ENCODE measurements at places on chromosomes 5 and 9.

DNA sequence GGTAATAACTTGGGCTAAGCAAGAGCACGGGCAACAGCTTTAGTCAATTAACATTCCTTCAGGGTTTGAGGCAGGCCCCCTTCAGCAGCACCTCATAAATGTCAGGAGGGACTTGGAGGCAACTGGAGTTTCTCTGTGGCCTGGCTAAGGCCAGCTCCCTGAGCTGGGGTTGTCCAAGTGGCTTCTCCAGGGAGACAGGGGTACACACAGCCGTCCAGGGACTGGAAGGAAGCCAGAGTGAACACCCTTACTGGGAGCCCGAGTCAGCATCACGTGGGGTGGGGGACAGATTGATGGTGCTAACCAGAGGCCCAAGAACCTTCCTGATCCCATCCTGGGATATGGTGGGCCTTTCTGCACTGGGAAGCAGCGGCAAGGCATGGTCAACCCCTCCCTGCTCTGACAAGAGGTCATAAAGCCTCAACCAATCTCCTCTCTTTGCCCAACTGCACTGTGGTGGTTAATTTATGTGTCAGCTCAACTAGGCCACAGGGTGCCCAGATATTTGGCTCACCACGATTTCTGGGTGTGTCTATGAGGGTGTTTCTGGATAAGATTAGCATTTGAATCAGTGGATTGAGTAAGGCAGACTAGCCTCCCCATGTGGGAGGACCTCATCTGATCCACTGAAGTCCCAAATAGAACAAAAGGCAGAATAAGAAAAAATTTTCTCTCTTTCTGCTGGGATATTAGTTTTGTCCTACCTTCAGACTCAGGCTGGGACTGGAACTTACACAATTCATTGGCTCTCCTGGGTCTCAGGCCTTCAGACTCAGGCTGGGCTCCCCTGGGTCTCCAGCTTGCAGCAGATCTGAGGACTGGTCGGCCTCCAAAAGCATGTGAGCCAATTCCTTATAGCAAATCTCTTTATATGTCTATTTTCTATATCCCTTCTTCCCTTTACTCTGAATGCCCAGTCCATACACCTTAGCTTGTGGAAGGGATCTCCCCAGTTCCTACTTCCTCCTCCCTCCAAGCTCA, 127.2 kb upstream of the LARP1 start:
- DNase-seq, result no peak

GRCh38 chr5:96074870-96075269, 113.2 kb upstream of the ELL2 start:
- DNase-seq, result no peak

GRCh38 chr9:86531971-86532640, 177.9 kb upstream of the TUT7 start:
- DNase-seq, result no peak

GRCh38 chr5:159198063-159199036, 11.0 kb downstream of the RNF145 start:
- DNase-seq, result peak; percentile 75

- DNase-seq, result peak; percentile 41
Observed at GRCh38 chr5:139561655-139562451, 714 bp downstream of the UBE2D2 start.

DNA sequence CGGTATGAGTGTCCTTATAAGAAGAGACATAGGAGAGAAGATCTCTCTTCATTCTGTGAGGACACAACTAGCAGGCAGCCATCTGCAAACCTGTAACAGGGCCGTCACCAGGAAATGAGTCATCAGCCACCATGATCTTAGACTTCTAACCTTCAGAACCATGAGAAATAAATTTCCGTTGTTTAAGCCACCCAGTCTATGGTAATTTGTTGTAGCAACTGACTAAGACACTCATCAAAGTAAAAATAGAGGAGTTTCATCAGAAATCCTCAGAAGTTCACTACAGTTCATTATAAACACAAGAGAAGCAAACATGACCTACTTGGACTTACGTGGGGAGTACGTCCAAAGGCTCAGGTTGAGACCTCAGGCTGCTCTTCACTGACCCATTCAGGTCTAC, 357.7 kb downstream of the SEMA5A start:
- DNase-seq, result no peak

GRCh38 chr9:107566611-107567061, 77.1 kb upstream of the KLF4 start:
- DNase-seq, result no peak

GRCh38 chr5:96101358-96102089, 139.9 kb upstream of the ELL2 start:
- DNase-seq, result no peak

DNA sequence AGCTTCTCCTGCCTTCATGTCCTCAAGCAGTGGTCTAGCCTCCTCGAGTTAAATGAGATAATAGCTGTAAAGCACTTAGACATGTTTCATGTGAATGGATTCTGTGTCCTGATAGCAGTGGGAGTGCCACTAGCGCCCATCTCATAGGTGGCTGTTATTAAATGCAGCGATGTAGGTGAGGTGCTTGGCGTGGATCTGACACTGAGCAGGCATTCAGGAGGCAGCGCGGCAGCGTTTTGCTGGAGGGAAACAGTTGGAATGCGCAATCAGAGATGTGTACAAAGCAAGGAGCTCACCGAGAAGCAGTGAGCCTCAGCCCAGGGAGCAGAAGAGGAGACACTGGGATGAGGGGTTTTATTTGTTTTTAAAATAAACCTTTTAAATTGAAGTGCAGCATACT, 106.6 kb downstream of the RGS3 start:
- no peak for DNase-seq

DNA sequence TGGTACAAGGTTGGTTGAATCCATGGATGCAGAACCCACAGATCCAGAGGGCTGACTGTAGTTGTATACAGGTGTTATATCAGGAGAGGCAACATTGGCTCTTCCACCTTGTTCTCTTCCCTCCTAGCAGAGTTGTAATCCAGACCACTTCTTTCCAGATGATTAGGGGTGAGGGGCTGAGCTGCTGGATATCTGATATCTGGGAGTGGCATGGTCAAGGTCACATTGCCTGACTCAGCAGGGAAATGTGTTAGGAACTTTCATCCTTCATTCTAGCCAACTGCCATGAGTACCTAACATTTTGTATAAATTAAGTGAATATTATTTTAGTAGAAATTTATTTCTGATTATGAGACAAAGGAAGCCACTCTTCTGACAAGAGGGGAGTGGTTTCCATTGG, 7.3 kb downstream of the DAPK1 start:
- DNase-seq, result no peak

GRCh38 chr9:8733131-8733954, 933.8 kb upstream of the DMAC1 start:
- DNase-seq, result no peak

DNA sequence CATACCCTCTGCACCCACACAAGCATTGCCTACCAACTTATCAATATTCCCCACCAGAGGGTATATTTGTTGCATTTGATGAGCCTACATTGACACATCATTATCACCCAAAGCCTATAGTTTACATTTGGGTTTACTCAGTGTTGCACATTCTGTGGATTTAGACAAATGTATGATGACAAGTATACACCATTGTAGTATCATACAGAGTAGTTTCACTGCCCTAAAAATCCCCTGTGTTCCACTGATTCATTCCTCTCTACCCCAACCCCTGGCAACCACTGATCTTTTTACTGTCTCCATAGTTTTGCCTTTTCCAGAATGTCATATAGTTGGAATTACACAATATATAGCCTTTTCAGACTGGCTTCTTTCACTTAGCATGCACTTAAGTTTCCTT, 85.7 kb upstream of the CPLX2 start:
- DNase-seq, result no peak

GRCh38 chr9:20319641-20320337, 302.5 kb downstream of the MLLT3 start:
- DNase-seq, result no peak

- no peak for DNase-seq
Observed at GRCh38 chr9:16119261-16120230, 566.7 kb downstream of the CCDC171 start.

DNA sequence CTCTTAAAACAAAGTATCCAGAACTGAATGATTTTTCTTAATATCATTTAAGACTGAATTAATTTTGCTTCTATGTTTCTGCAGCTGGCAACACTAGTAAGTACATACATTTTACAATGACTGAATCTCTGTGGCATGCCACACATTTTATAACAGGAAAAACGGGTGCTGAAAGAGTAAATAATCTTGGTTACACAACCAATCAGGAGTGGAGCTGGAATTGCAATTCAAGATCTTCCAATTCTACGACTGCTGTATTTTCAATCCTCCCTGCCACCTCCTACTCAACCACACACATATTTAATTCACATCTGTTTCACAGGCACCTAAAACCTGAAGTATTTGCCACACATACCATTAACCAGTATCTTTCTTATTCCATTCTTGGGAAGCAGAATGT, 52.7 kb upstream of the NR5A1 start:
- no peak for DNase-seq

DNA sequence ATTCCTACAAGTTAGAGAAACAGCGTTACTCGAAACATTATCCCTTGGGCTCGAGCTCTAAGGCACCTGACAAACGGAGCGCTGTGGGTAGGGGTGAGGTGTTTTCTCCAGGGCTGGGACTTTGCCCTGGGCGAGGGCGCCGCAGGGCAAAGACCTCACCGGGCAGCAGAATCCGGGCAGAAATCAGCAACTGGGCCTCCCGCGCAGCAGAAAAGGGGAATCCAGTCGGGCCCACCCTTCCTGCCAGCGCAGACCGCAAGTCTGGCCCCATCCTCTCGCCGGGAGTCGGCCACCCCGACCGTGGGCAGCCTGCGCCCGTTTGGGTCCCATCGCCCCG, 430 bp upstream of the MSH3 start:
- no peak for DNase-seq

GRCh38 chr5:5883146-5883545, 460.7 kb downstream of the ICE1 start:
- DNase-seq, result no peak

All from suppressor macrophage (primary cell).